ENCODE measurements at places on chromosomes 11 and 22.
A peak's percentile ranks its signal among the peaks of the same experiment; 100 is the strongest.

- no peak for DNase-seq
Observed at GRCh38 chr11:111120161-111120560, 125.4 kb upstream of the POU2AF2 start.

- DNase-seq: peak; percentile 72
Observed at GRCh38 chr11:95699631-95700470, 89.7 kb downstream of the FAM76B start.

GRCh38 chr22:26958378-26958777, 301.0 kb downstream of the MIAT start:
- no peak for DNase-seq

- DNase-seq: no peak
Observed at GRCh38 chr11:71322192-71322735, 69.9 kb upstream of the SHANK2 start.

DNA sequence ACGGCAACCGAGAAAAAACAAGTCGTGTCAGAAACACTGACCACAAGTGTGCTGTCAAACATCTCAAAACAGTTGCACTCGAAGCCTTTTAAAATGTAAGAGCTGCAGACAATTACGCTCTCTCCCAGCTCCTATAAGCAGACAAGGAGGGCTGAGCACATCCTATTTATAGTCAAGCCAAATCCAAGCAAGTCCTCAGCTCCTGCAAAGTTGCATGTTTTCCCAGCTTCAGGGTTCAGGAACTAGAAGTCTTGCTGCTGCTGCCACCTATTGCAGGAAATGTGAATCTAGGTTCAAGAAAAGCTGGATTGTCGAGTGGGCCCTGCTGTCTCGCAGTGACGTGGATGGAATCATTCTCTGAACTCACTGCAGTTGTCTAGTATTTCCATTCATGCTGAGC, 15.5 kb downstream of the EFCAB6 start:
- DNase-seq: no peak

GRCh38 chr11:35151241-35151640, 12.3 kb downstream of the CD44 start:
- no peak for DNase-seq

GRCh38 chr11:58900479-58901420, 38.5 kb upstream of the GLYATL1 start:
- no peak for DNase-seq

DNA sequence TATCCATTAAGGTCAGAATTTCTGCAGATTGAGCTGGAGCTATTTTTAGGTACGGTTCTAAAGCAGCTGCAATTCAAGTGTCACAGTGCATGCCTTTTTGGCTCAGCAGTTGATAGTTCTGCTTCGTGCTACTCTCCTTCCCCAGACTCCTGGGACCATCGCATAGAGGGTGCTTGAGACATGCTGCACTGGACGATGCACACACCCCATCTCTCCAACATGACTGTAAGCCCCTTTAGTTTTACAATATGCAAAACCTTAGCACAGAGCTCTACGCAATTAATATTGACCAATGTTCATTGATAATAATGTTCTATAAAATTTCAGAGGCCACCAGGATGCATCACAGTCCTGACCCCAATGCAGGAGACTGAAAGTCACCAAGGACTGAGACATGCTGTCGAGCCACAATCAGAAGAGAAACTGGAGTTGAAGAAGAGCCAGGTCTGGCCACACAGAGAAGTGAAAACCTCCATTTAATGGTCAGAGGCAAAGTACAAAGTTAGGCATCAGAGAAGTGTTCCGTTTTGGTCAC, 120.9 kb upstream of the ZC3H12C start:
- no peak for DNase-seq

DNA sequence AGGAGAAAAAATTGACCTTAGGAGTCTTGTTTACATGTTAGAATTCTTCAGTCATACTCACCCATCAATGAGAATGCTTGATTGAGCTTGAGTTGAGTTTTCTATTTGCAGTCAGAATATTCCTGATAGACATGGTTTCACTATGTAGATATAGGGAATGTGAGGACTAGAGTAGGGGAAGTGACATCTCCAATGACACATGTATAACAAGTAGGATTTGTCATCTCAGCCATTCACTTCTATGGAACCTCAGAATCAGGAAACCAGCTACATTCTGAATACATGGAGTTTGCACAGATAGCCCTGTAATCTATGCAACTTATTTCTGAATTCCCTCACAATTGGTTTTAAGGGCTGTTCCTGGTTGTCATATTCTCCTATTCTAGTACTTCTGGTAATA, 20.1 kb upstream of the OR9Q1 start:
- DNase-seq: no peak

GRCh38 chr11:96008161-96008720, 84.3 kb upstream of the MTMR2 start:
- no peak for DNase-seq

- no peak for DNase-seq
Observed at GRCh38 chr11:92779746-92780145, 189.7 kb upstream of the MTNR1B start.

DNA sequence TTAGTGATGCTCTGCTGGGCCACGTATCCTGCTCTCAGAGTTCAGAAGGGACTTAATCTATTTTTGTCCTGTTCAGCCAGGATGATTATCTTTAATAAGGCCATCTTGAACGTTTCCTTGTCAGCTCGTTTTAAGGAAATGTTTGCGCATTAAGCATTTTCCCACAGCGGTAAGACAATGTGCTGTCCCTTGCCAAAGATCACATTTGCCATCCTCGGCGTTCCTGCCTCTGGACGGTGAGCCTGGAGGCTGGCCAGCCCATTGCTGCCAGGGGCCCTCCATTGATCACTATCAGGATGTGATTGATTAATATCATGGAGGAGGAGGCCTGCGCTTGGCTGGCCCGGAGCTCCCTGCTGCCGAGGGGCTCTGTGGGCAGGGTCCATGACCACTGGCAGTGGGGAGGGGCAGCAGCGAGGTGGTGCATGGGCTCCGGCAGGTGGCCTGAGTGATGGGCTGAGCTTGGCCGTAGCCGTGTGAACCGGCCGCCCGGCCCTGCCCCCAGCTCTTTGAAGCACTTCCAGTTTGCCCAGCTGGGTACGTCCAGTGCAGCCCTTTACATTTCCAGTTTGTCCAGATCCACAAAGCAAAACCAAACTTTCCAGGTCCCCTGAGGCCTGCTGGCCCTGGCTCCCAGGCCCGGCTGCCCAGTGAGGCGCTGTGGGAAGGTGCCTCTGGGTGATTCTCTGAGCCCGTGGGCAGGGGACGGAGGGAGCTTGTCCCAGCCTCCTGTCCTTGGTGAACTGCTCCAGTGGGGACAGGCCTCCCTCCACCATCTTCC, 49.5 kb upstream of the SMIM38 start:
- no peak for DNase-seq

- DNase-seq: no peak
Observed at GRCh38 chr11:126969865-126970479, 30.6 kb downstream of the KIRREL3 start.

DNA sequence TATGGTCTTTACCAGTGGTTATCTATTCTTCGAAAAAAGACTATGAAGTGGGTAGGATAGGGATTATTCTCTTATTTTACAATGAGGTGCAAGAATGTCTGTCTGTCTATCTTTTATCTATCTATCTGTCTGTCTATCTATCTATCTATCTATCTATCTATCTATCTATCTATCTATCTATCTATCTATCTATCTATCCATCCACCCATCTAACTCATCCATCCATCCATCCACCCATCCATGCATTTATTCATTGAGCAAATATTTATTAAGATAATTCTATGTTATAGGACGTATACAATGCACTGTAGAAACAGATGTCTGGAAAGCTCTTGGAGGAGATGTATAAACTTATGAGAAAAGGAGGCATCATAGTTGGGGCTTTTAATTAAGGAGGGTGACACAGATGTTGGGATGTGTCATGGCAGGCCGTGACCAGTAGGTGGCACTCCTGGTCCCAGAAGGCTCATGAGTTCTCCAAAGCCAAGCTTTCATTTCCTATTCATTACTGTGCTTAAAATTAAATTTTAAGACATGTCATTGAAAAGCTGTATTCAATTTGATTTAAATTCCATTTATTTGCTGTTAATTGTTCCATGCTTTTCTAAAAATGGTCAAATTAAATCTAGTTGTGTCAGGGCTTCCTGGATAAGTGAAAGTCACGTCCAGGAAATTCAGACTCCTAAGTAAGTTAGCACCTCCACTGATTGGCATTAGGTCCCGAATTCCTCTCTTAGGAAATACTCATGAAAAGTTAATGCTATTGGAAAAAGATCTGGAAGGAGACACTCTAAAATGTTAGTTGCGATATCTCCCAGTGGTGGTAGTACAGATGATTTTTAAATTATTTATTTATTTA, 19.0 kb upstream of the E2F8 start:
- peak; percentile 29 for DNase-seq

GRCh38 chr11:113072237-113072858, 111.1 kb downstream of the NCAM1 start:
- no peak for DNase-seq

DNA sequence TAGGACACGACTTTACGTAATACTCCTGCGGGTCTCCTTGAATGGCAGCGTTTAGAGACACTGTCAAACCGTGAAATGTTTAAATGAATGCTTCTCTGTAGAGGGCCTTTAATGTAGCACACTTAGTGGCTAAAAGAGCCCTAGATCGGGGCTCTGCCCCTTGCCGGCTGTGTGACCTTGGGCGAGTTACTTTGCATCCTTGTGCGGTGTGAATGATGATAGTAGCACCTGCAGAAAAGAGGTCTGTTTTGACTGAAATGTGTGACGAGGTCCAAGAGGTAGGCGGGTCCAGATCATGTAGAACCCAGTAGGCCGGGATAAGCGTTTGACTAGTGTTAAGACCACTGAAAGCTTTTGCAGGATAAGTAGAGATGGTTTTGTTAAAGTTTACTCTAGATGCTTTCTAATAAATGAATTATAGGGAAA, 866 bp downstream of the MED17 start:
- no peak for DNase-seq

GRCh38 chr11:96736601-96737000, 346.8 kb downstream of the JRKL start:
- DNase-seq: no peak

- DNase-seq: no peak
Observed at GRCh38 chr11:63595296-63595695, 18.9 kb downstream of the PLAAT3 start.

DNA sequence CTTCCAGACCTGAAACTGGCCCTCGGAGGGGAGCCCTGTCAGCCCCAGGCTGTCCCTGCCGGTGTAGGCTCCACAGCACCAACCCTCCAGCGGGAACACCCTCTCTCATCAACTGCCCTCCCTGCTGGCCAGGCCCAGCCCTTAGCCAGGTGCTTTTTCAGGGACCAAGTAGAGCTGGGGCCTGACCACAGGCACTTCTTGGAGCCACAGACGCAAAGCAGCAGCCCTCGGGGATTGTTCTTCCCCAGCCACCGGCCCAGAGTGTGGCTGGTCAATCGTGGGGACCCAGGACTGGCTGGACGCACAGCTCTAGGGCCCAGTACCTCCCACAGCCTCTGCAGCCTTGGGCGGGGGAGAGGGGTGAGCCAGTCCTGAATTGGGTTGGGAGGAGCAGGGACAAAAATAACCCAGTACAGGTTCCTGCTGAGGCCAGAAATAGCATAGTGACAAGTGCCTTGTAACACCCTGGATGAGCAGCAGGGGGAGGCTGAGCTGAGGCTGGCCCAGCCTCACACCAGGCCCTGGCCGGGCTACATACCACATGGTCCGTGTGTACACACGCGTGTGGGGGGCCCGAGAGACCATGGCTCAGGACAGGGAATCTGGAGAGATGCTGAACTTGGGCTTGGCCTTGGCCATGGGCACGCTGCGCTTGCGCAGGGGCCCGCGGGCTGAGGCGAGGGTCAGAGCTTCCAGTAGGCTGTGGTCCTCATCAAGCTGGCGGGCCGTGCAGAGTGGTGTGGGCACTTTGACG, 2.0 kb downstream of the KCNJ11 start:
- DNase-seq: no peak

DNA sequence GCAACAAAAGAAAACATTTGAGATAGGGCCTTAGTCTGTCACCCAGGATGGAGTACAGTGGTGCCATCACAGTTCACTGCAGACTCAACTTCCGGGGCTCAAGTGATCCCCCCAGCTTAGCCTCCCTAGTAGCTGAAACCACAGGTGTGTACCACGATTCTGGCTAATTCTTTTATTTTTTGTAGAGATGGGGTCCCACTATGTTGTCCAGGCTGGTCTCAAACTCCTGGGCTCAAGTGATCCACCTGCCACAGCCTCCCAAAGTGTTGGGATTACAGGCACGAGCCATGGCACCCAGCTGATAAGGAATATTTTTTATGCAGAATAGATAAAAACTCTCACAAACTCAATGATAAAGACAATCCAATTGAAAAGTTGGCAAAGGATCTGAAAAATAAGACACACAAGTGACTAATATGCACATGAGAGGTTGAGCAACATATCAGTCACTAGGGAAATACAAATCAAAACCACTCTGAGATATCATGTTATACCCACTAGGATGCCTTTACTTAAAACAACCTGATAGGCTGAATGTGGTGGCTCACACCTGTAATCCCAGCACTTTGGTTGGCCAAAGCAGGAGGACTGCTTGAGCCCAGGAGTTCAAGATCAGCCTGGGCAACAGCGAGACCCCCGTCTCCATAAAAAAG, 33.9 kb upstream of the CLTCL1 start:
- DNase-seq: no peak

GRCh38 chr11:74267014-74267413, 44.4 kb downstream of the P4HA3 start:
- DNase-seq: no peak

DNA sequence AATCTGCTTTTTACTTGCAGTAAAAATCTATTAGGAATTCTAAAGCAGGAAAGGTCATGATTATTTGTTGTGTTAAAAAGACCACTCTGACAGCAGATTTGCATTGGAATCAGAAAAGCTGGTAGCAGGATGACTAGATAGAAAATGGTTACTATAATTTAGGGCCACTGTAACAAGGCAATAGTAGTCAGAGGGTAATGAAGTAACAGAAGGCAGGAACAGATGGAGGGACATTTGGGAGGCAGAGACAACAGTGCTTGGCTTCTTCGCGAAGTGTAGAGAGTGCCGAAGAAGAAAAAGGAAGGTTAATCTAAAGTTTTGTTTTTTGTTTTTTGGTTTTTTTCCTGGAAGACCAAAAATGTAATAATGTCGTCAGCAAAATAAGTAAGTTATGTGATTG, 129.8 kb upstream of the SLC5A12 start:
- DNase-seq: no peak

- no peak for DNase-seq
Observed at GRCh38 chr11:13126430-13126829, 117.3 kb downstream of the RASSF10 start.
